ENCODE measurements at places on chromosomes 4 and X.
A peak's percentile ranks its signal among the peaks of the same experiment; 100 is the strongest.

GRCh38 chr4:99104153-99104552 lies 15.6 kb upstream of the ADH5 start:
- no peak for DNase-seq

DNA sequence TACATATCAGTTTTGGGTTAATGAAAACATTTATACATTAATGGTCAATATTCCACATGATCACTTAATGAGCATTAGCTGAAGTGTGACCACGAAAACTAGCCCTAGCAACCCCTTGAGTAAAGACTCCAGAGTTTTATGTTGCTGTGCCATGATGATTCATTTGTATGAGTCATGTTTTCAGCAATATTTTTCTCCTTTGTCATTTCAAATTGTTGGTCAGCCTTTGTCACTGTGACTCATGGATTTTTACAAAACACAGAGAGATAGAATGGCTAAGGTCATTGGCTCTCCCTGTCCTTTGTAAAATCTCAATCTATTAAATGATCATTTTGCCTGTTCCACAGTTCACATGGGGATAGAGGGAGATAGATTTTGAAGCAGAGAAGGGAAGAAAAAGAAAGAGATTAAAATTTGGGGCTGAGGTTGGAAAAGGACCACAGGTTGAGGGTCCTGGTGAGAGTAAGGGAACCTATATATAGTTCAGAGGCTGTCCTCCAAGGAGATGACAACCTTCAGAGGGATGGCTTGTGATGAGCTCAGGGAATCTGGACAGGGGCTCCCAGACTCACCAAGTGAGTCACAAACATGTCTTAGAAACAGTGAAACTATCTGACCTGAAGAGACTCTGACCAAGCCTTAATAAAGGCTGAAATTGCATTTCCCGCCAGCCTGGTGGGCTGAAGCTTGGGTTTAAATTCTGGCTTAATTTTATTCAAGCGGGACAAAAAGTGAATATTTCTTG lies 25.6 kb downstream of the NR0B1 start:
- no peak for DNase-seq

- no peak for DNase-seq
Measured at GRCh38 chr4:75031775-75032174, 98.9 kb downstream of the PARM1 start.

DNA sequence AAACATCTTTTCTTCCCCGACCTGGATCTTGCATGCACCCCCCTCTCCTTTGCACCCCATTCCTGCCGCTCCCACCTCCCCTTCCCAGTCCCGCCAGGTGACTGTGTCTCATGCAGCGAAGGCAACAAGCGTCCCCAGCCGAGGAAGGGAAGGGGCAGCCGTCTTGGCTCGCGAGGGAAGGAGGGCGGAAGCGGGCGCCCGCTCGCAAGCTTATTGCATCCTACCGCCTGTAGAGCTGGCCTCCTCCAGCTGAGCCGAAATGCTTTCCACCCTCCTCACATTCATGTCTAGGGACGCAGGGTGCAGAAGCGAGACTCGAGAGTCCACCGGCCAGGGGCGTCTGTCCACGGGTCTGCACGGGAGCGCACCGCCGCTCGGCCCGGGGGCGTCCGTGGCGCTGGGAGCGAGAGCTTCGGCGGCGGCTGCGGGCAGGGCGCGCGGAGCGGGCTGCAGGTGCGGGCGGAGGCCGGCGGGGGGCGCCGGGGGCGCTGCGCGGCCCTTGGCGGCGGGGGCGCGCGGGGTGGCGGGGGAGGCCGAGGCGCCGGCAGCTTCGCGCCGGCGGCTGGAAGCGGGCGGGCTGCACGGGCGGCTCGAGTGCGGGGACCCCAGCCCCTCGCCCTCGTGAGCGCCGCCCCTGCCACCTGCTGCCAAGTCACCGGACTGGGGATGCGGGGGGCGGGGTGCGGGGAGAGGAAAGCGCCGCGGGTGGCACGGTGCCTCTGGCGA lies at the start of gene KCNIP4:
KCNIP4 (minus strand) TSS at position 426 of the 726 bp plus-strand sequence.
- no peak for DNase-seq

DNA sequence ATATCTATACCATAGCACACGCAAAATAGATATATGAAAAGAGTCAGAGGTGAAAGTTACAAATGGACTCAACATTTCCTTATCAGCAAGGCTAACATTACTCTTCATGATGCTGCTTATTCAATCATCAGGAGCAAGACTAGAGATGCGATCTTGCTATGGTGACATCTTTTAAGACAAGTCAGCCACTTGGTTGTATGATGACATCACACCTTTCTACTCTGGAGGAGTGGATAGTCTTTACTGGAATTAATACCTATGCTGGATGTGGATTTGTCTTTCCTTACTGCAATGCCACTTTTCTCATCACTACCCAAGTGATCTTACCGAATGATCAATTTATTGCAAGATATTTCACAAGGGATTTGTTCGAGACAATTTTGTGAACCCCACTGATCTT lies 87.0 kb upstream of the SPOCK3 start:
- no peak for DNase-seq

DNA sequence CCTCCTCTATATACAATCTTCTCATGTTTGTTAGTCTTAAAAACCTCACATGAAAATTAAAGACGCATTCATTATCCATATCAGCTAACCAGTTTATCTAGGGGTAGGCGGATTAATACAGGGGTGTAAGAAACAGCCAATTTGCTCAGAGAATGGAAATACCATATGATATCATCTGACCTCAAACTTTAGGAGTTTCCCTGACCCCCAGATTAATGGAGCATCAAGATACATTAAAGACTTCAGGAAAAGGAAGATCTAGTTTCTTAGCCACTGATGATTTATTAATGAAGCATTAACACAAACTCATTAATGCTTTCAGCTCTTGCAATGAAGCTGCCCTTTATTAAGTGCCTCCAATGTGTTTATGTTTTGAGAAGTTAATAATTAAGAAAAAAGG lies 67.5 kb downstream of the CAMK2D start:
- DNase-seq, result no peak

DNA sequence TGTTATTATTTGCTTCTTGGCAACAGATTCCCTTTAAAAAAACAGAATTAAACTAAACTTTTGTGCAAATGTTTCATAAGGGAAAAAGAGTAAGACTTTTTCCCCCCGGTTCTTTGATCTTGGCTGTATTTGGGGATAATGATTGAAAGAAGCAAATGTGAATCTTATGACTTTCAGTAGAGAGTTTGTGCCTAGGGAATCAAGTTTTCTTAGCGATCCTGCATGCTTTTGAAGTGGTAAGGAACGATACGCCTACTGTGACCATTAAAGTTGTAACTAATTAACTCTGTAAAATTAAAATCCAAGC lies 9.0 kb downstream of the ATP10D start:
- DNase-seq, result no peak

DNA sequence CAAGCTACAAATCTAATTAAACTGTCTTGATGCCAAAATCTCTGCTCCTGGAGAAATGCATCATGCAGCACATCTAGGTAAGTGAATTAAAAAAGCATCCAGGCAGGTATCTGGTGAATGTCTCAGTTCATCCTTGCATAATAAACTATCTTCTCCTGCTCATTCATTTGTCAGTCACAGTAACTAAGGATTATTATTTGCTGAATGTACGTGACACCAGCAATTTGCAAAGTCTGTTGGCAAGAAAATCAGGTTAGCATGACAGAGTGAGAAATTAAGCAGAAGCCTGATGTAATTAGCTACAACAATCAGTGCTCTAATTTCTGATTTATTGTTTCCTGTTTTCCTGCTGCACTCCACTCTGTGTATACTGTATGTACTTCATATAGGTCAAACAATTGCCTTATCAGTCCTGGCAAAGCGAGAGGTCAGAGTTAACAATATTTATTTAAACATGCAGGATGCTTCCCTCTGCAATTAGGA lies 213.6 kb downstream of the FBXO8 start:
- DNase-seq, result no peak

DNA sequence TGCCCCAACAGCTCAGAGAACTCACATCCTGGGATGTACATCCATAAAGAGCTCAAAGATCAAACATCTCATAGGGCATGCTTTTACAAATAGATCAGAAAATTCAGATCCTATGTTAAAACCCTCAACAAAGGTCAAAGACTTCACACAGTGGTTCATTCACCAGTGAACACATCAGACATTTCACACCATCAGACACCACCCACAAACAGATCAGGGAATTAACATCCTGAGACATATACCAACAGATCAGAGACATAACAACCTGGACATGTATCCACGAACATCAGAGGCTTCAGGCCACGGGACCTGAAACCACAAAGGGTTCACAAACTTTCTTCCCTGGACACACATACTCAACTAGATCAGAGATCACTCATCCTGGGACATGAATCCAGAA lies 23.4 kb downstream of the SUV39H1 start:
- no peak for DNase-seq

DNA sequence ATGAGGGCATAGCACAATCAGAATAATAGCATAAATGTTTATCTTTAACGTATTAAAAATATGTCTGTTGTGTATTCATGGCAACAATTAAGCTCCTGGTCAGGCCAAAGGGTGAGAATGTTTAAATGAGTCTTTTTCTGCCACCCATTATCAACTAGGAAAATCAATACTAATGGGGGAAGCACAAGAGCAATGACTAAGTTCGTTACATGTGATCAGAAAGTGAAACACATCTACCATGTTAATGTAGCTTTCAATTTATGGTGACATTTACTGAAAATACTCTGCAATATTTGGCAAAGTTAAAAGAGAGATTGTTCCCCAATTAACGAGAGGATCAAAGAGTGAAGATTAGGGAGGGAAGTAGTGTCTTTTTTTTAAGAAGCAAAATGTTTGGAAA lies 143.7 kb downstream of the NAA11 start:
- DNase-seq, result no peak

GRCh38 chr4:63786171-63786570 lies 623.1 kb downstream of the TECRL start:
- DNase-seq, result peak; percentile 13

DNA sequence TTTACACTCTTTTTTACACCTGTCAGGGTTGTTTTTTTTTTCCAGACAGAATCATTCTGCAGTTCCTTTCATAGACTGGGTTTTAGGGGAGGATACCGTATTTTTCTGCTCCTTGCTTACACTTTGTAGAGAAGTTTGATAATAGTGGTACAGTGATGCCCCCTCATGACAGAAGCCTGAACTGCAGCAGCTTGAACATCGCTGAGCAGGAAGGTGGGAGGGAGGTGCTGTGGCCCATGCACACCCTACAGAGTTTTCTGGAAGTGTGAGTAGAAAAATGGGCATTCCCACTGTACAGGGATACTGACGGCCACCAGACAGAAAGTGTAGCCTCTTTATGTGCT lies 54.5 kb downstream of the RAB40A start:
- DNase-seq, result peak; percentile 57

All from hippocampal formation (tissue), 2 donors.